ENCODE measurements at places on chromosomes 16 and 17.

- DNase-seq, result no peak
These were observed 19.0 kb downstream of the FAHD1 start for GRCh38 chr16:1845985-1846384.

- DNase-seq, result no peak
These were observed 589.8 kb downstream of the HS3ST4 start for GRCh38 chr16:26281381-26282110.

- no peak for DNase-seq
These were observed 81.4 kb downstream of the XYLT1 start for GRCh38 chr16:17389384-17389783.

- peak; percentile 51 for DNase-seq
These were observed 34.6 kb downstream of the DCUN1D3 start for GRCh38 chr16:20865420-20866131.

- DNase-seq, result no peak
These were observed 178.4 kb upstream of the C17orf78 start for GRCh38 chr17:37197336-37197735.

- no peak for DNase-seq
These were observed 49.9 kb upstream of the CPNE2 start for GRCh38 chr16:57042157-57043111.

DNA sequence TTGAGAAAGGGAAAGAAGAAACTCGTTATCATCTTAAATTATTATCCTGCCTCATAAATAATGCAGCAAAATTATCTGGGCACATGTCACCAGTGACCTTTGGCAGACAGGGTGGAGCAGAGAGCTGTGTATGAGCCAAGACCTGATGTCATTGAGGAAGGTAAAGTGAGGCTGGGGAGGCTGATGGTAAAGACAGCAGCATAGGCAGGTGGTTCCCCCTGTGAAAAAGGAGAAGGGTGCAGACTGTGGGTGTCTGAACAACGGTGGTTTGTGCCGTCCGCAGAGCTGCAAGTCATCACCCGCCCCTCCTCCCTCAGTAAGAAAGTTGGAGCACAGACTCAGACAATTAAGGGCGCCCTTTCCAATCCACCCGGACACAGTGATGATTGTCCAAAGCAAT is 30.8 kb upstream of the METTL16 start:
- DNase-seq, result no peak

DNA sequence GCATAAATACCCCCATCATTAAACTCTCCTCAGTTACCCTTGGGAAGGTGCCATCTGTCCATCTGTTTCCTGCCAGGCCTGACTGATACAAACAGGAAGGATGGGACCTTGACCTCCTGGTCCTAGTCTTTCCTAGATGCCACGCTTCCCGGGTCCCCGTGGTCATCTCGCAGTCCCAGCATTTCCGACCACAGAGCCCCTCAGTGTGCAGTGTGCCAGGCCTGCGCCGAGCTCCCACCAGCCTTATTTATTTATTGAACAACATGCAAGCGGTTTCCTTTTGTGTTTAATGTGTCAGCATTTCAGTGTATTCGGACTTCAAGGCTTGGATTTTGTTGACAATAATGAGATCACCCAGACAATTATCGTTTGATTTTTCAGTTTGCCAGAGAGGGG is 45.6 kb upstream of the NKD1 start:
- DNase-seq, result no peak

DNA sequence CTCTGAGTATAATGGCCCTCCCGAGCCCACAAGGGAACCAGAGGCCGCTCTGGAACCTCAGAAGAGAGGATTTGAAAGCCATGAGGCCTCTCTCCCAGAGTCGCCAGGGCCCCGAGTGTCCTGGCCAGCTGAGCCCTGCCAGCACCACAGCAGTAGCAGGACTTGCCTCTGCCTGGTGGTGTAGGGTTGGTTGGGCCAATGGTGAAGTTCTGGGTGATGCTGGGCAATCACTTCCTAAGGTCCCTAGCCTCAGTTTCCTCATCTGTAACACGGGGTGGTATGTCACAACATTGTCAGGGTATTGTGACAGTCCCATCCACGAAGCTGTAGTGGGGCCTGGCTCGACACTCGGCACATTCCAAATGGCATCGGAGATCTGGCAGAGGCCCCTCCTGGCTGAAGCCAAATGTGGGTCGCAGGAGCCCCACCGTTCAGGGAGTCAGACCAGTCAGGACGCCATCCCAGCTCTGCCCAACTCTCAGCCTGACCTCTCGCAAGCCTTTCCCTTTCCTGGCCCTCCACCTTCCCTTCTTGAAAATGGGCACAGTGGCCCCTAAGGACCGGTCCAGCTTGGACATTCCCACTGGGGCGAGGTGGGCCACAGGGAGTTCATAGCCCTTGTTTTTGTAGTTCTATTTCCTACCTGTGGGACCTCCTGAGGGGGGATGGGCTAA is 1.7 kb downstream of the NATD1 start:
- no peak for DNase-seq

GRCh38 chr16:50699326-50700159 is 6.1 kb downstream of the NOD2 start:
- DNase-seq, result no peak

DNA sequence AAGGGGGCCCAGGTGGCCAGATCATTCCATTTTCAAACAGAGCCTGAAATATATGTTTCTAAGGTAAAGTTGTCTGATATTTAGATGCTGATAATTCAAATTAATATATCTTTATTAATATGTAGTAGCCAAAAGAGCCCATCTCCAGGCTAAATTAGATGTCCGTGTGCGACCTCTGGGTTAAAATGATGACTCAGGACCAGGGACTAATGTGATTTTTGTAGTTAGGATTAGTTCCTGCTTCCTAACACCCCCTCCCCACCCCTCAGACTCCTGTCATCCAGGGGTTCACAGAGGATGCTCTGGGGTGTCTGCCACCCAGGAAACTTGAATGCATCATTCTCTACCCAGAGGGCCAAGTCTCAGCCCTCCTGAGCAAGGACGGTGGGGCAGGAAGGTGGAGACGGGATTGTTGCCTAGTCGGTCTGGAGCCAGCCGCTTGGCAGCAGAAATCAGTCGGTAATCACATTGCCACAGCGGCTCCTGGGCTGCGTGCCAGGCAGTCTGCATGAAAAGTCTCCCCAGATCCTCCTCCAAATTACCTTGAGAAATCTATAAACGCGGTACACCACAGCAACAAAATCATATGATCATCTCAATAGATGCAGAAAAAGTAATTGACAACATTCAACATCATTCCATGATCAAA is 29.8 kb downstream of the CNGB1 start:
- DNase-seq, result no peak

GRCh38 chr17:71963351-71963750 is 157.5 kb upstream of the SOX9 start:
- DNase-seq, result no peak

DNA sequence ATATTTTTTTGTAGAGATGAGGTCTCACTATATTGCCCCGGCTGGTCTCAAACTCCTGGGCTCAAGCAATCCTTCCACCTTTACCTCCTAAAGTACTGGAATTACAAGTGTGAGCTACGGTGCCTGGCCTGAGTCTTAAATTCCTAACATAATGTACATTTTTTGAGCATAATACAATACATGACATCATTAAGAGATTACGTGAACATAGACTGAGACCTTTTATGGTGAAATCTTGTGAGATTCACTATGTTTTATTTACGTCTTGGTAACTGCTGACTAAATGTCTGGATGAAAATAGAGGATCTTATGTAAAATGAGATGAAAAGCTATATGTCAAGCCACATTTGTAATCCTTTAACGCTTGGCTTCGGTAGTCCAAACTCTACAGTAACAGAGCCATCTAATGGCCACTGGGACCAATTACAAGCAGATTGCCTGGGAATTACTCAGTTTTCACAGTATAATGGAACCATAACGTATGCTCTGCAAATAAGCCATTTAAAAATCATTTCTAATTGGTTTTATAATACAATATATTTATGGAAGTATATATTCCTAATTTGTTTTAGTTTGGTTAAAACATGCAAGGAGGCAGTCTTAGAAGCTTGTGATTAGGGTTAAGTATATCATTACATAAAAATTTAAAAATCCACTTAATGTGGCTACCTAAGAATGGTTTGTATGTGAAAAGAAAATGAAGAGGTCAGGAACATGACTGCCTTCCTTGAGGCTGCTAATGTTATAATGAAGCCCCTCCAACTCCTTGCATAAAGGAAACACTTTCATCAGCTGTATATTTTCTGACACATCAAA is 8.1 kb upstream of the EFCAB13 start:
- DNase-seq, result peak; percentile 74

GRCh38 chr16:62077998-62078397 is 41.8 kb upstream of the CDH8 start:
- DNase-seq, result no peak

DNA sequence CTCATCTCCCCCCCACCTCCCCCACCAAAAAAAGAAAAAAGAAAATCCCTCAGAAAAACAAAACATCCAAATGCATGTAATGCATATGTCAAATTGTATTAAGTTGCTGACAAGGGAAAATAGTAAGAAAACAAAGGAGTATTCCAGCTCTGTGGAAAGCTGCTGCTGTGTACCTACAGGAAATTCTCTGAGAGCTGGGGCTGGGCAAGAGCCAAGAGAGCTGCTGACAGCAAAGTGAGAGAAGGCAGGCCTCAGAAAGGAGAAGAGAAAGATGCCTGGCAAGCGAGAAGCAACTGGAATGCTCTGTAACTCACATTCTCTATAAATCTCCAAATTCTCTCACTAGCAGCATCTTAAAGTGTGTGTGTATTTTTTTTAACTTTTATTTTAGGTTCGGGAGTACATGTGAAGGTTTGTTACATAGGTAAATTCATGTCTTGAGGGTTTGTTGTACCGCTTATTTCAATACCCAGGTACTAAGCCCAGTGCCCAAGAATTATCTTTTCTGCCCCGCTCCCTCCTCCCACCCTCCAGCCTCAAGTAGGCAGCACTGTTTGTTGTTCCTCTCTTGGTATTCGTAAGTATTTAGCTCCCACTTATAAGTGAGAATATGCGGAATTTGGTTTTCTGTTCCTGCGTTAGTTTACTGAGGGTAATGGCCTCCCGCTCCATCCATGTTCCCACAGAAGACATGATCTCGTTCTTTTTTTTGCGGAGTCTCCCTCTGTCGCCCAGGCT is 24.4 kb downstream of the CNTROB start:
- DNase-seq, result no peak

GRCh38 chr17:6699997-6700947 is 12.9 kb downstream of the SLC13A5 start:
- DNase-seq, result no peak

GRCh38 chr17:56821847-56822534 is 11.7 kb downstream of the C17orf67 start:
- no peak for DNase-seq

GRCh38 chr17:79612468-79613194 is 1.8 kb upstream of the RBFOX3 start:
- DNase-seq, result peak; percentile 63

DNA sequence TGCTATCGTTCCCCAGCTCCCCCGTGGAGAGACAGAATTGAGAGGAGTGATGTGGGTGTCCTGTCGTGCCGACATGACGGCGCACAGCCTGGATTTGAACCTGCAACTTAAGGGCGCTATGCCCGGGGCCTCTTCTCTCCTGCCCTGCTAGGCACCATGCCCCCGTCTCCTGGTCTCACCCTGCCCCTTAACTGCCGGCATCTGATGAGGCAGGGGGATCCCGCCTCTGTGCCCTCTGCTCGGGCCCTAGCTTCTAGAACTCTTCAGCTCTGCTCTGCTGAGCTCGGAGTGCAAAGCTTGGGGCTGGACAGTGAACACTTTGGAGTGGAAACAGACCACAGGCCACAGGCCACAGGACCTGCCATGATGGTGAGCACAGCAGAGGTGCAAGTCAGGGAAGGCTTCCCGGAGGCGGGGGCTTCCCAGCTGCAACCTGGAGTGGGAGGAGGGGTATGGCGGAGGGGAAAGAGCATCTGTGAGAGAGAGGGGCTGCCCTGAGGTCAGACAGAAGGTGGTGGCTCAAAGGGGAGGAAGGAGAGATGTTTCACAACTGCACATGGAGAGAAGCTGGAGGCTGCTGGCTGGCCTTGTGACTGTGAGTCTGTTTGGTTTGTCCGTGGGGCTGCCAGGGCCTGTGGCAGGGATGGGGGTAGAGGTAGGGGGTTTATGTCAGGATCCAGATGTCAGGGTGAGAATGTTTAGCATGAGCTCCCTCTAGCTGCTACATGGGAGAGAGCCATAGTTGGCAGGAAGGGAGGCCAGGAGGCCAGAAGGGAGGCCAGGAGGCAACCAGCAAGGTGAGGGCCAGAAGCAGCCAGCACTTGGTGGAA is 107.8 kb downstream of the CRLF3 start:
- DNase-seq, result no peak

- DNase-seq, result no peak
These were observed 240.7 kb downstream of the PARN start for GRCh38 chr16:14389359-14389758.

DNA sequence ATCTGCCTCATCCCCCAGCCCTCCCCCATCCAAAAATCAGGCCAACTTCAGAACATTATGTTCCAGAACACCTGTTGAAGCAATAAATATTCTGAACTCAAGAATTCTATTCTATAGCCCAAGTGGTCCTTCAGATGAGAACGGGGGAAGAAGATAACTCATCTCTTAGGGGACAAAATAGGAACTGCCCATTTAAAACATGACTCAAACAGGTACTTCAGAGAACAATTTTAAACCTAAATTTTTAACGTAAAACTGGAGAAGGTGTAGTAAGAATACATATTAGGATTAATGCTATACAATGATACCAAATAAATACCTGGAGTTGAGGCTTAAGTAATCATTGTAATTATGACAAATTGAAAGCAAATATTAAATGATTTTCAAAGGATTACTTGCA is 112.1 kb downstream of the CDYL2 start:
- no peak for DNase-seq

- no peak for DNase-seq
These were observed 67.9 kb downstream of the HIC1 start for GRCh38 chr17:2122641-2123302.

- DNase-seq, result no peak
These were observed 21.4 kb downstream of the MYBBP1A start for GRCh38 chr17:4533523-4534504.

DNA sequence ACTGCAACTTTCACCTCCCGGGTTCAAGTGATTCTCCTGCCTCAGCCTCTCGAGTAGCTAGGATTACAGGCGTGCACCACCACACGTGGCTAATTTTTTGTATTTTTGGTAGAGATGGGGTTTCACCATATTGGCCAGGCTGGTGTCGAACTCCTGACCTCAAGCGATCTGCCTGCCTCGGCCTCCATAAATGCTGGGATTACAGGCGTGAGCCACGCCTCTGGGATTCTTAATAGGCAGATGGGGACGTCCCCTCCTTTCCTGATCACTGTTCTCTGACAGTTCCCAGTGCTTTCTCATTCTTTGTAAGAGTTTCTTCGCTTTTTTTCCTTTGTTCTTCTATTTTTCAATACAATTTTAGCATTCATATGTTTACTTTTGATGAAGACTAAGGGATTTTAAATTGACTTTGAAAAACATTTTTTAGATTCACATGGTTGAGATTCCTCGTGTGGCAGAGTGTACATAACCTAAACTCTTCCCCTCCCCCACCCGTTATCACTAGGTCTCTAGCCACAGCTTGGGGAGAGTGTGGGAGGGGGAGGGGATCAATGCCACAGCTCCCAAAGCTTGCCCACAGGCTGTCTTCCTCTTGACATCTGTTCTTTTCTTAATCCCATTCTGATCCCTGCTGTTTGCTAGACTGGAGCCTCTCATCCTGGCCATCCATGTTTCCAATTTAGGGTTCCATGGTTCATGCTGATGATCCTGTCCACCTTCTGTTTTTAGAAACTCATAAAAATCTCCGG is 11.0 kb downstream of the ADORA2B start:
- DNase-seq, result no peak

All from HCT116 (cell line).